ENCODE measurements at places on chromosomes 2 and 18. TPM values are rescaled to one million over a fixed set of nuclear protein-coding genes. Genes with fewer than 3 reads are reported as not detected.

GRCh38 chr2:231795525-231796327 is 9.5 kb downstream of the COPS7B start:
- DNase-seq, result no peak
- H3K36me3 ChIP-seq, result peaks cover 86% of the 10 kb centered on the region
- H3K27me3 ChIP-seq, result no peaks in the 10 kb centered on the region
- no peak overlapping the region for H3K27ac ChIP-seq

DNA sequence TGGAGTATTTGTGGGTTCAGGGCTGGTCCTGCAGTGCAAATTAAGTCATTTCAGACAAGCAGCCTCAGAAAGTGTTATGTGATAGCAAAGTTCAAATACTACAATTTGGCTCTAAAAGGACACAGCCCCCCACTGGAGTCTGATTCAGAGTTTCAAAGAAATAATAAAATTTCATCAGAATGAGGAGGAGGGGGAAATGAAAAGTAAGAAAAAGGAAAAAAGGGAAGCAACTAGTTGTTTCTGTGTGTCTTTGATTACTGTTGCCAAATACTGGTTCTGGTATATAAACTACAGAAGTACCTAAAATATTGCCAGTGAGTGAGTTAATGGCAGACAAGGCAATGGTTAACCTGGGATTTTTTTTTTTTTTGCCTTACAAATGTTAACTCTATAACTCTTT is 773.9 kb downstream of the BCL11A start:
- H3K4me3 ChIP-seq, result no peak overlapping the region
- H3K27me3 ChIP-seq, result no peaks in the 10 kb centered on the region
- DNase-seq, result no peak

Gene ZNF407
- 9.7 TPM for total RNA-seq

DNA sequence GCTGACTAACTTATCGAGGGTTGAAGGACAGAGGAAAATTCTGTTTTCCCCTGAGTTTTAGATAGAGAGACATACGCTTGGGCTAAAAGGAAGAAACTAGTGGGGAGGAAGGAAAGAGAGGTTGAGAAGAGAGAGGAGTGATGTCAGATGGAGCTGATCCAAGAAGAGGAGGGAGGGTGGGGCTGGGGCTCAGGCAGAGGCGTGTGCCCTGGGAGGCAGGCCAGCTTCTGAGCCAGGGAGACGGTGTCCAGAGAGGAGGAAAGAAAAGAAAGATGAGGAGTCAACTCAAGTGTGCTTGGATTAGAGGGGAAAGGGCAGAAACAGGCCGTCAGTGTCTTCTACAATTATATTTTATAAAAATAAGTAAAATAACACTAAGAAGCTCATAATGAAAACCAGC is 56.2 kb downstream of the EMILIN2 start:
- no peaks in the 10 kb centered on the region for H3K36me3 ChIP-seq
- no peak for DNase-seq
- H3K27me3 ChIP-seq, result no peaks in the 10 kb centered on the region
- no peak overlapping the region for H3K4me3 ChIP-seq

Gene FSHR
- not detected for total RNA-seq

Gene TEKT4
- 0.05 TPM for total RNA-seq

- H3K4me3 ChIP-seq, result no peak overlapping the region
- H3K4me1 ChIP-seq, result no peaks in the 10 kb centered on the region
- no peak overlapping the region for H3K27ac ChIP-seq
- H3K27me3 ChIP-seq, result no peaks in the 10 kb centered on the region
- DNase-seq, result no peak
Measured at GRCh38 chr2:151085181-151085611, 176.5 kb downstream of the RBM43 start.

DNA sequence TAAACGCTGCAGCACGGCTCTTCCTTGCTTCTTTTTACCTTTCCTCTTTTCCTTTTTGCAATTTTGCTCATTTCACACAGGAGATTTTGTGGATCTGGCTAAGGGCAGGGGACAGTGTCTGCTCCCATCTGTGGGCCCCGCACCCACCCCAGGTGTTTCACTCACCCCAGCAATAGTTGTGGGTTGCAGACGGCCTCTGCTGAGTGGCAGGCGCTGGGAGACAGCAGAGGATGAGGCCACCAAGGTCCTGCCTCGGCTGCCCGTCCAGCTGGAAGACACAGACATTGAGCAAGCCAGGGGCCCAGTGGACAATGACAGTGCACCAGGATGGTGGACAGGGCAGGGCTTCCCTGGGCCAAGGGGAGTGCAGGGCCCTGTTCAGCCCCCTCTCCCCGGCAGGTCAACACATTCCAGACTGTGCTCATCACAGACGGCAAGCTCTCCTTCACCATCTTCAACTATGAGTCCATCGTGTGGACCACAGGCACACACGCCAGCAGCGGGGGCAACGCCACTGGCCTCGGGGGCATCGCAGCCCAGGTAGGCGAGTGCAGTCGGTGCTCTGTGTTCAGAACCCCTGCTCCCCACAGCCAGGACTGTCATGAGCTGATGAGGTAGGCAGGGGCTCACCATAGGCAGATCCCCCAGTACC is 35.0 kb downstream of the SNED1 start:
- H3K4me3 ChIP-seq, result no peak overlapping the region
- H3K27me3 ChIP-seq, result no peaks in the 10 kb centered on the region
- H3K4me1 ChIP-seq, result peaks cover 55% of the 10 kb centered on the region
- H3K36me3 ChIP-seq, result no peaks in the 10 kb centered on the region
- DNase-seq, result no peak

GRCh38 chr18:34707670-34708069 is 2.4 kb upstream of the DTNA start:
- DNase-seq, result peak; percentile 9
- no peaks in the 10 kb centered on the region for H3K36me3 ChIP-seq
- H3K27me3 ChIP-seq, result no peaks in the 10 kb centered on the region

DNA sequence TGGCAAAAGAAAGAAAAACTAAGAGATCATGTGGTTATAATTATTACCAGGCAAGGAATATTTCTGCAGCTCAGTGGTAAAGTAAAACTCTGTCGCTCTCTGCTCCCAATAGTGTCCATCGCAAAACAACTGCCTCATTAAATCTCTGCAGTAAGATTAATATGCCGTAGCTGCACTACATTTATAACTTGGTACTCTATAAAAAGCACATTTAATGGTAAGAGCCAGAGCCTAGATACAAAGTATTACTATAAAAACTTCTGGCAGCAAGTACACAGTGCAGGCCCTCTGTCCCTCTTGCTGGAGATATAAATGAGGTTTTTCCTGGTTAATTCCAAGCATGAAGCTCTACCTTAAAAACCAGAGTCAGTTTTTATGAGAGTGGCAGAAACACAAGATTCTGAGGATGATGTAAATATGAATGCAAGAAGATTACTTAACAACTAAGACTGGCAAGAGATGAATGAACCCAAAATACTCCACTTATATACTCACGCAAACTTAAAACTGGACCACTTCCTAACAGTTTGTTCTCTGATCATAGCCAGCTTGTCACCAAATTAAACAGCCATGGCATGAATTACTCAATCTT is 25.5 kb downstream of the ZNF521 start:
- H3K36me3 ChIP-seq, result no peaks in the 10 kb centered on the region
- no peaks in the 10 kb centered on the region for H3K4me1 ChIP-seq
- no peak overlapping the region for H3K27ac ChIP-seq
- no peaks in the 10 kb centered on the region for H3K27me3 ChIP-seq
- H3K4me3 ChIP-seq, result no peak overlapping the region

Gene DCC
- 7.6 TPM for total RNA-seq

- peak; percentile 38 for DNase-seq
- H3K4me3 ChIP-seq, result no peak overlapping the region
- H3K27me3 ChIP-seq, result no peaks in the 10 kb centered on the region
- no peaks in the 10 kb centered on the region for H3K36me3 ChIP-seq
- no peaks in the 10 kb centered on the region for H3K4me1 ChIP-seq
Measured at GRCh38 chr2:134460583-134460998, 206.7 kb downstream of the MGAT5 start.

Gene BCL11A
- total RNA-seq, result 27.9 TPM

Gene VIL1
- 0.14 TPM for total RNA-seq

Gene DCDC2C
- 0.38 TPM for total RNA-seq

Gene DAPL1
- 2.9 TPM for total RNA-seq

- H3K36me3 ChIP-seq, result no peaks in the 10 kb centered on the region
- DNase-seq, result no peak
- H3K4me3 ChIP-seq, result no peak overlapping the region
- no peaks in the 10 kb centered on the region for H3K4me1 ChIP-seq
- no peak overlapping the region for H3K27ac ChIP-seq
Measured at GRCh38 chr2:145851730-145852129, 1331.8 kb upstream of the ZEB2 start.

DNA sequence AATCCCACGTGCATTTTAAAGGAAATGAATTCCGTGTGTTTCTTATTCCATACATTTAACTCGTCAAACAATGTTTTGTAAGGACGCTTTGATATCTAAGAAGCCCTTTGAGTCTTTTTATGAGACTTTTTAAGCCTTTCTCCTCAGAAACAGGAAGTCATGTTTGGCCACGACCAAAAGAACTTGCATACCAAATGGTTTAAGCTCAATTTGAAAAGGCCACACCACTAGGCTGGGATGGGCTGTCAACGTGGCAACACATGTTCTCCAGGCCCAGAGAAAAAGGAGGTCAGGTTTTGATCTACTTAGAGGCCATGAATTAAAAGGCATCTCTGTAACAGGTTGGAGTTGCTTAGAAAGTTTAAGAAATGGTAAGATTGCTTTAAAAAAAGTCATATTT is 441.8 kb downstream of the CMPK2 start:
- no peak overlapping the region for H3K27ac ChIP-seq
- H3K36me3 ChIP-seq, result no peaks in the 10 kb centered on the region
- DNase-seq, result no peak
- H3K27me3 ChIP-seq, result no peaks in the 10 kb centered on the region
- no peak overlapping the region for H3K4me3 ChIP-seq

Gene TXNDC2
- not detected for total RNA-seq

DNA sequence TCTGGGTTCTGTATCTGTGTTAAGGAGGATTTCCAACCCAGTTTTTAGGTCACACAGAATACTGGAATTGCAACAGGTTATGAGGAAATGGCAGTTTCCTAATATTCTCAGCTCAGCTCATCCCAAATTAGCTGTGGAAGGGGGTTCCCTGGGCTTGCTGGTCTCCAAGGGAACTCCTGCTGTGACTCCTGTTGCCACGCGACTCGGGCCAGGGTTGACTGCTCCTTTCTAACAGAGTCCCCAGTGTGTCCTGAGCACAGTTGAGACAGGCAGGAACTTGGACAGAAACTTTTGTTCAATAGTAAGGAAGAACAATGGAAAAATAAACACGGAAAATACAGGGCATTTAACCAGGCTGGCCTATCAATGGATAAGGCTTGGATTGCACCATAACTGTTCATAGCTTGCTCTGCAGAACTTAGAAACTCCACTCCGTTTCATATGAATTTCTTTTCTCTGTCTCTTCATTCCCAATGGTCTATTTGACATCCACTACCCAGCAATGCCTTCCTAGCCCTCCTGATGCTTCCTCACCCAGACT is 3.8 kb upstream of the ROCK2 start:
- DNase-seq, result no peak
- H3K4me1 ChIP-seq, result no peaks in the 10 kb centered on the region
- no peak overlapping the region for H3K27ac ChIP-seq
- H3K36me3 ChIP-seq, result no peaks in the 10 kb centered on the region
- no peaks in the 10 kb centered on the region for H3K27me3 ChIP-seq
- H3K4me3 ChIP-seq, result no peak overlapping the region

Measured in thymus (tissue), 14 donors.